ENCODE measurements at places on chromosomes 1 and 21.

GRCh38 chr21:20258542-20258941, 739.7 kb upstream of the NCAM2 start:
- no peak for DNase-seq

GRCh38 chr1:60727552-60727951, 354.8 kb upstream of the NFIA start:
- DNase-seq: no peak

DNA sequence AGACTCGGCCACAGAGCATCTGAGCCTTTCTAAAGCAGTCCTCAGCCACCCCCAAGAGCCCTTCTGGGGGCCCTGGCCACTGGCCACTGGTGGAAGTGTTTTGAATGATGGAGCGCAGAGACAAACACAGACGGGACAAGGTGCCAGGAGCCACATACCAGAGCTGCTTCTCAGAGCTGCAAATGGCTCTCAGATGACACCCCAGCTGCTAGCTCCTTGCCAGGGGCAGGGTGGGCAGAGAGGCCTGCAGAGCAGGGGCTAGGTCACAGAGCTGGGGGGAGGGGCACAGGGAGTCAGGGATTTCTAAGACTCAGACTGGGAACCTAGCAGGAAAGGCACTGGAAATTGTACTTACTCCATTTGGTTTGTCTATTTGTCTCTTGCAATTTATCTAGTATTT, 30.4 kb downstream of the KCNN3 start:
- DNase-seq: no peak

DNA sequence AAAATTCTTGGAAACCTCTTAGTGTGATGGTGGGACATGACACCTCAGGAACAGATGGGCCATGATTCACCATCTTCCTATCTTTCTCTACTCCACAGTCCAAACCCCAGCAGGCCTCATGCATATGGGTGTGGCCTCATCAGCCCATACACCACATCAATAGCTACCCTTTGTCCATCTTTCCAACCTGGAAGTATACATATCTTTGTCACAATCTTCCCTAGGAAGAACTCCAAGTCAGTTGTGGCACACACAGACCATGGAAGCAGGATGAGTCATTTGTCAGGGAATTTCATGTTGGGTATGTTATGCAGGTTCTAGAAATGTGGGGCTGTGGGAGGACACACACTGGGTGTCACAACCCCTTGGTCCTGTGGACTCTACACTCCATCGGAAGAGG, 30.5 kb upstream of the CLCA4 start:
- no peak for DNase-seq

- no peak for DNase-seq
Observed at GRCh38 chr1:45111239-45111638, 95.2 kb downstream of the ZSWIM5 start.

DNA sequence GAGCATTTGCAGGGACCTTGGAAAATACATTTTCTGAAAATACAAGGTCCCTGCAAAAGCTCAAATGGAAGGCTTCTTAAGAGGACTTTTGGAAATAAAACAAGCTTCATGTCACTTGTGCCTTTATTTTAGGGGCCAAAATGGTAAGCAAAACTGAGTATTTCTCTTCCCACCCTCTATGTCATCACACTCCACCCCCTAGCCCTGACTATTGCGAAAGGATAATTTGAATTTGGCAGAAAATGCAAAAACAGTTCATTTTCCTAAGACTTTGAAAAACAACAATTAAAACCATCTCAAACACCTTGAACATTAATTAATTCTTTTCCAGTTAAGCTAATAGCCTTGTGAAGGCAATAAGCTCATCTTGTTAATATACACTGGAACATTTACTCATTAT, 201.7 kb downstream of the TM2D1 start:
- no peak for DNase-seq

GRCh38 chr1:58409890-58410289, 136.6 kb downstream of the OMA1 start:
- DNase-seq: no peak

GRCh38 chr1:169044296-169044695, 62.2 kb upstream of the ATP1B1 start:
- DNase-seq: no peak

DNA sequence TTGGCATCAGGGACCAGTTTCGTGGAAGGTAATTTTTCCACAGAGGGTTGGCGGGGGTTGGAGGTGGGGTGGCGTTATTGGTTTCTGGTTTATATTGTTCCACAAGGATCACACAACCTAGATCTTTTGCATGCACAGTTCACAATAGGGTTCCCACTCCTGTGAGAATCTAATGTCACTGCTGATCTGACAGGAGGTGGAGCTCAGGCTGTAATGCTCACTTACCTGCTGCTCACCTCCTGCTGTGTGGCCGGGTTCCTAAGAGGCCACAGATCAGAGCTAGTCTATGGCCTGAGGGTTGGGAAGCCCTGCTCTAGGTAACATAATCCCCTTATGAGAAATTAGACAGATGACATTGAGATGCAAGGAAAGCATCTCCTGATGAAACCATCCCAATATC, 12.6 kb downstream of the GBP5 start:
- DNase-seq: no peak

GRCh38 chr21:40752125-40752524, 94.8 kb downstream of the DSCAM start:
- DNase-seq: no peak

GRCh38 chr21:39117440-39117970, 65.7 kb downstream of the PSMG1 start:
- DNase-seq: no peak

GRCh38 chr21:25350056-25350455, 257.2 kb downstream of the MRPL39 start:
- DNase-seq: no peak

- DNase-seq: no peak
Observed at GRCh38 chr1:22900451-22900850, 72.2 kb downstream of the LACTBL1 start.

GRCh38 chr1:12230549-12231275, 882 bp downstream of the VPS13D start:
- no peak for DNase-seq

GRCh38 chr1:183635606-183636333, at the start of gene ARPC5:
Gene ARPC5 (minus strand): TSS chr1:183635783. CDS start chr1:183635659, 124 bp downstream.
- DNase-seq: peak; percentile 97

- DNase-seq: no peak
Observed at GRCh38 chr1:234562334-234562733, 47.6 kb downstream of the IRF2BP2 start.

DNA sequence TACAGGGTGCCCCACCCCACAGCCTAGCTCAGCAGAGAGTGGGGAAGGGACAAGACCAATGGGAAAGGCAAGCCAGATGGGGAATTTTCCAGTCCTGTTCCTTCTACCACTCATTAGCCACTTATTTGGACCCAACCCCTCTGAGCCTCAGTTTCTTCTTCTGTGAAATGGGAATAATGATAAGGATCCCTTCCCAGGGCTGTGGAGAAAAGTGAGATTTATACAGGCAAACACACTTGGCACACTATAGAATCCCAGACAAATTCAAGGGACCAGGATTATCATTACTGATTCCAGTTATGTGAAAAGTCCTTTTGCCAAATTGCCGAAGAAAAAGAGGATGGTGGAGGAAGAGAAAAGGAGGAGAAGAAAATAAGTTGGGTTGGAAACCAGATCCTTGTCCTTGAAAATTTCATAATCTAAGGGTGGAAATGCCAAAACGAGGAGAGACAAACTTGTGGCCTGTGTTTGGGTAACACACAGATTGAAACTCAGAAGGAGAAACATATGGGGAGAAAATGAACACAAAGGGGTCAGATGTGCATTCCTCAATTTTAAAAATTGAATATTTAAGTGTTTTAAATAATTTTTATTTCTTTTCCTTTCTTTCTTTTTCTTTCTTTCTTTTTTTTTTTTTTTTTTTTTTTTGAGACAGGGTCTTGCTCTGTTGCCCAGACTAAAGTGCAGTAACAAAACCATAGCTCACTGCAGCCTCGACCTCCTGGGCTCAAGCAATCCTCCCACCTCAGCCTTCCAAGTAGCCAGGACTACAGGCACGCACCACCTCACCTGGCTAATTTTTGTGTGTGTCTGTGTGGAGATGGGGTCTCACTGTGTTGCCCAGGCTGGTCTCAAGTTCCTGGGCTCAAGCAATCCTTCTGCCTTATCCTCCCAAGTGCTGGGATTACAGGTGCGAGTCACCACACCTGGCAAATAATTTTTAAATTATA, 9.6 kb downstream of the CAPN2 start:
- DNase-seq: no peak

- no peak for DNase-seq
Observed at GRCh38 chr1:234091065-234091401, 186.6 kb downstream of the SLC35F3 start.

DNA sequence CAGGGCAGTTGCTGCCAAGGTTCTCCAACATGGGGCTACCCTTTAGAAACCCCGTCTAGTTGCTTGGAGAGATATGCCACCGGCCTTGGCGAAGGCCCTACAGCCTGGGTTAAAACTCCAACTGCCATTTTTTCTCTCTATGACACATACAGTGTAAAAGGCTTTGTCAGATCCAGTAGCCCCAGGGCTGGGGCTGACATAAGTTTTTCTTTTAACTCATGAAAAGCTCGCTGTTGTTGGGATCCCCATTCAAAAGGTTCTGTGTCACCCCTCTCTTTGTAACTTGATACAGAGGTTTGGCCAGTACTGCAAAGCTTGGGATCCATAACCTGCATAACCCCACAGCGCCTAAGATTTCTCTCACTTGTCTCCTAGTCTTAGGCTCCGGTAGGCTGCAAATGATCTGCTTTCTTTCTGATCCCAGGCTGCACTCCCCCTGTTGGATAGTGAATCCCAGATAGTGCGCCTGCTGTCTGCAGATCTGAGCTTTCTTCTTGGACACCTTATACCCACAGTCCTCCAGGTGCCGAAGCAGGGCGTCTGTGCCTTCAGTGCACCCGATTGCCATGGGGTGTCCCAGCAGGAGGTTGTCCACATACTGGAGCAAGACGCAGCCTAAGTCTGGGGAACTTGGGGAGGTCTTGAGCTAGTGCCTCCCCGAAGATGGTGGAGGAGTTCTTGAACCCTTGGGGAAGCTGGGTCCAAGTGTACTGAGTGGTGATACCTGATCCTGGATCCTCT, 406.2 kb downstream of the TGFB2 start:
- DNase-seq: no peak

GRCh38 chr1:58861506-58861905, 77.7 kb upstream of the JUN start:
- no peak for DNase-seq

DNA sequence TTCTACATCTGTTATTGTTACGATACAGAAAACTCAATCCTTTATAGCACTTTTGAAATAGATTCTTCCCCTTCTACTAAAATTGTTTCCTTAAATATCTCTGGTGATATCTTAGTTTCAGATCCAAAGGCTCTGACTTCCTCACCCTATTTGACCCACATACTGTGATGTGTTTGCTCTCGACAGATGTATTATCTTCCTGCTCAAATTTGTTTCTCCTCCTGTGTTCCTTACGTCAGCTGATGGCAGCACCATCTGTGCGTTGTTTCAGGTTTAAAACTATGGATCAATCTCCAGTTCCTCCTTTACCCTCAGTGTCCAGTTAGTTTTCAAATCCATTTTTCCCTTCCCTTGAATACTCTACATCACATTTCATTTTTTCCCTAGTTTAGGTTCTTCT, 274.4 kb downstream of the RYR2 start:
- no peak for DNase-seq

- no peak for DNase-seq
Observed at GRCh38 chr1:232328486-232329102, 301.3 kb downstream of the SIPA1L2 start.

GRCh38 chr1:145960468-145961108, 2.8 kb upstream of the LIX1L start:
- peak; percentile 52 for DNase-seq

DNA sequence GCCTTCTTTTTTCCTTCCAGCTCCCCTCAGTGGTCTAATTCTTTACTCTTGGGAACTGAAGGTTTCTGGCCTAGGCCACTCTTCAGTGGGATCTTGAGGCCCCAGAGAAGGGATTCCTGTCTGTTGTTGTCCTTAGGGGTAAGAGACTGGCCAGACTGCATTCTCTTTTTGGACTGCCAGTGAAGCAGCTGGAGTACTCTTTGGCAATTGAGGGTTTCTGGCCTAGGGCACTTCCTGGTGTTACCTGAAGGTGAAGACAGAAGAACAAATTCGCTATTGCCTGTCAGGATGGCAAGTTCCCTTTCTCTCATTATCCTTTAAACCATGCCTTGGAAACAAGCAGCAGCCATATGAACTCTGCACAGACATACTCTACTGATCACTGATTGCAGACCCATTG, 286.6 kb upstream of the ZP4 start:
- no peak for DNase-seq

DNA sequence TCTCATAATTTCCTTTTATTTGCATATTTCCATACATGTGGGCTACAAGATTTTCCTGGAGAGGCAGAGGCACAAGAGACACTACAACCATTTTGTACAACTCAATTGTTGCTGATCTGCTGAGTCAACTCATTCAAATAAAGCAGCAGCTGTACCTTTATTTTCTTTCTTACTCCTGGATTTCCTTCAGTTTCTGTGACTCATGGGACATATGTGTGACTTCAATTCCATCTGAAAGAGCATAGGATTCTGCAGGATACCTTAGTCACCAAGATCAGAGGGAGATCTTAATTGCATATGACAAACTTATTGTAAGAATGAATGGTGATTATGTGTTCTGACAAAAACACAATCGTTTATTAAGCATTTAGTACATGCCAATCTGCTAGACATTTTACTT, 2219.4 kb downstream of the NCAM2 start:
- no peak for DNase-seq

GRCh38 chr1:983798-984475, 2.0 kb upstream of the PERM1 start:
- no peak for DNase-seq

DNA sequence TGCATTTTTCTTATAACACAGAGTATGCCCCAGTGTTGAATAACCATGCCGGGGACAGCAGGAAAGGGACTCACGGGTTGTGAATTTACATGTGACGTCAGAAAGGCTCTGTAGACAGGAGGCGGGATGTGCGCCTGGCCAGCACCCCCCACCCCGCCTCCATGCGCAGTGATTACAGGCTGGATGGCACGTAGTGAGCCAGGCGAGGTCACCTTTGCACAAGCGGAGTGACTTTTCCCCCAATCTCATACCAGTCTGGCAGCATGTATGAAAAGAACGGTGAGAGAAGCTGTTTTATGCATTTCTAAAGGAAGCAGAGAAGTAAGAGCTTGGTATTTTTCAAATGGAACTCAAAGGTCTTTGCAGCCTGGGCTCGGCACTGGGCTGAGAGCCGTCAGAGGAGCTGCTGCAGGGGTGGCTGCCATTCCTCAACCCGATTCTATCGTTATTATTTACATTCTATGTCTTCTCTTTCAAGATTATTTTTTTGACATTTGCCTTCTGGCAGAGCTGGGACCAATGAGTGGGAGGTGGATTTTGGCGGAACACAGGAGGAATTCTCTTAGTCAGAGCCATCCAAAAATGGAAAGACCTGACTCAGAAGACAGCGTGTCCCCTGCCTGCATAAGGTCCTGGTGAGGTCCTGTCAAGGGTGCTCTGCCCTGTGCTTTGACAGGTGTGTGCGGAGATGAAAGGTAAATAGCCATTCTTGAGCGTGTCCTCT, 115.6 kb upstream of the SLC45A1 start:
- DNase-seq: no peak
